ENCODE measurements at places on chromosomes 16 and 17.

DNA sequence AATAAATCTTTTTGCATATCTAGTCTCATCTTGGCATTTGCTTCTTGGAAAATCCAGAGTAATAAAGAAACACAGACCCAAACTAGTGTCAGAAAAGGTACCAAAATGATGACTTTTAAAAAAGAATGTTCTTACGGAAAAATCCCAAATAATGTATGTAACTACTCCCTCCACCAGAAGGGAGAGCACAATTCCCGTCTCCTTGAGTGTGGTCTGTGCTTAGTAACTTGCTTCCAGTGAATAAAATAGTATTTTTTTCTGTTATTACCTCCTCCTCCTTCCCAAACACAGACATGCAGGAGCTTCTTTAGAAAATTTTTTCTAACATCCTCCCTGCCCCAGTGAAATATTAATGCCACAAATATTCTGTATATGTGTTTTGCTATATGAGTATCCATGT, 358.1 kb downstream of the ZFHX3 start:
- no peak for DNase-seq

DNA sequence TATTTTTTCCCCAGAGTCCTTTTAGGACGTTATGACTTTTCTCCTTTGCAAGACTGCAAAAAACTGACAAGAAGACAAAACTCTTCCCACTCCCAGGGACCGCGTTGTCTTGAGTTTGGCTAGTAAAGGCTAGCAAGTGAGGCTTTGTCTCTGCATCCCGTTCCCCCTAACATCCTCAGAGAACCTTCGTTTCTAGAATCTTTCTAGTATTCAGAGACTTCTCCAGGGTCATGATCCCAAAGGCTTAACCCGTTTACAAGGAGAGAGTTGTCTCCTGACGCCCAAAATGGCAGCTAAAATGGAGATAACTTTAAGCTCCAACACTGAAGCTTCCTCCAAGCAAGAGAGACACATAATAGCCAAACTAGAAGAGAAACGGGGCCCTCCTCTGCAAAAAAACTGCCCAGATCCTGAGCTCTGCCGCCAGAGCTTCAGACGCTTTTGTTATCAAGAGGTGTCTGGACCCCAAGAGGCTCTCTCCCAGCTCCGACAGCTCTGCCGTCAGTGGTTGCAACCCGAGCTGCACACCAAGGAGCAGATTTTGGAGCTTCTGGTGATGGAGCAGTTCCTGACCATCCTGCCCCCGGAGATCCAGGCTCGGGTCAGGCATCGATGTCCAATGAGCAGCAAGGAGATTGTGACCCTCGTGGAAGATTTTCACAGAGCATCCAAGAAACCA, 843 bp downstream of the ZNF174 start:
- DNase-seq = no peak

- DNase-seq = no peak
Observed at GRCh38 chr16:68234188-68235107, 1.5 kb downstream of the ESRP2 start.

GRCh38 chr16:85169333-85170065, 57.2 kb upstream of the CIBAR2 start:
- DNase-seq = peak; percentile 8

GRCh38 chr17:82384051-82384729, 12.6 kb downstream of the UTS2R start:
- no peak for DNase-seq

DNA sequence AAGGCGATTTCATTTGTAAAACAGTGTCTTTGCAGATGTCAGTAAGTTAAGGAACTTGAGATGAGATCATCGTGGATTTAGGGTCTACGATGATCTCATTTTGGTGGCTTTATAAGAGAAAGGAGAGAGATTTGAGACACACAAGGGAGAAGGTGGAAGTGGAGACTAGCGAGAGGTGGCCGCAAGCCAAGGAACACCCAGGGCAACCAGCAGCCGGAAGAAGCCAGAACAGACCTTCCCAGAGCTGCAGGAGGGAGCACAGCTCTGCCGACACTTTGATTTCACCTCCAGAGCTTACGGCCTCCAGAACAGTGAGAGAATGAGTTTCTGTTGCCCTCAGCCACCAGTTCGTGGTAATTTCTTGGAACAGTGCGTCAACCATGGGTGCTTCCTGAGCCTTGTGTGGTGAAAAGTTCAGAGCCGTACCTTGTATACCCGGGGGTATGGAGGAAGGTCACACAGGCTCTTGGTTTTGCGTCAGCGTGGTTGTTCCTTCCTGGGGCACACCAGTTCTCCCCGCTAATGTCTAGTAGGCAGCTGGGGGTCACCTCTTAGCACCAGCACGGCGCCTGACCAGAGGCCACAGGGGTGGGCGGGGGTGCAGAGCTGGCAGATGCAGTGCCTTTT, 12.9 kb upstream of the SEC14L1 start:
- DNase-seq = peak; percentile 71

- no peak for DNase-seq
Observed at GRCh38 chr16:54142787-54143186, 143.8 kb downstream of the IRX3 start.

DNA sequence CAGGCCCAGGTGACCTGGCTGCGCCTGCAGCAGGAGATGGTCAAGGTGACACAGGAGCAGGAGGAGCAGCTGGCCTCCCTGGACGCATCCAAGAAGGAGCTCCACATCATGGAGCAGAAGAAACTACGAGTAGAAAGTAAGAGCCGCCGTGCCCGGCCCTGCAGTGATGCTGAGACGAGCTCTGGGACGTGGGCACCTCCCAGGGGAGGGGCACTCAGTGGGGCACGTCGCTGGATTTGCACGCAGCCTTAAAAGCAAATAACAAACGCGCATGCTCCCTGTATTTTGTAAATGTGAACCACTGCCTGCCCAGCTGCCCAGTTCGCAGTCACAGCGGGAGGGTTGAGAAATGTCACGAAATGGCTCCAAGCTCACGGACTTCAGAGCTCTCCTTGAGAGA, 15.3 kb upstream of the GAA start:
- no peak for DNase-seq

DNA sequence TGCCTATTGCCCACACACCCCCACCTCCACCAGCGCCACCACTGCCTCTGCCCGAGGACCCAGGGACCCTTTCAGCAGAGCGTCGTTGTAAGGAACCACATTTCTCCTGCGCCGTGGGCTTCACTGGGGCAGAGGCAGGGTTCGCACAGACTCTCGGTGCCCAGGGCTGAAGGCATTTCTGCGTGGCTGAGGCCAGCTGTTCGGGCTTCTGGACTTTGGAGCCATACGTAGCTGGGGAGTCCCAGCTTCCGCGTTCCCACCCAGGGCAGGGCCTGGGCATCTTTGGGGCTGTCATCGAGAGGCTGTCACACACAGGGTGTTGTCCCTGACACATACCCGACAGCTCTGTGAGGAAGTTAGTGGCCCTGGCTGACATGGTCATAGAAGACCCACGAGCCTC, 16.0 kb upstream of the SMIM5 start:
- no peak for DNase-seq

- no peak for DNase-seq
Observed at GRCh38 chr16:54466233-54466632, 179.6 kb upstream of the IRX3 start.

GRCh38 chr16:54718376-54718775, 212.3 kb upstream of the IRX5 start:
- DNase-seq = no peak

DNA sequence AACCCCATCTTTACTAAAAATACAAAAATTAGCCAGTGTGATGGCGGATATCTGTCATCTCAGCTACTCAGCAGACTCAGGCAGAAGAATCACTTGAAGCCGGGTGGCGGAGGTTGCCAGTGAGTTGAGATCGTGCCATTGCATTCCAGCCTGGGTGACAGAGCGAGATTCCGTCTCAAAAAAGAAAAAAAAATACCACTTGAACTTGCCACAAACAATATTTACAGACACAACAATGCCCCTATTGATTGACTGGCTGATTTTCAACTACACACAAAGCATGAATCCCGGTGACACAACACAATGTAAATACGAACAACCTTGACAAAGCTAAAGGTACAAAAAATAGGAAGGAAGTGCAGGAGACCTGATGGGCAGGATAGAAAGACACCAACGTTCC, 49.3 kb downstream of the NXN start:
- no peak for DNase-seq

DNA sequence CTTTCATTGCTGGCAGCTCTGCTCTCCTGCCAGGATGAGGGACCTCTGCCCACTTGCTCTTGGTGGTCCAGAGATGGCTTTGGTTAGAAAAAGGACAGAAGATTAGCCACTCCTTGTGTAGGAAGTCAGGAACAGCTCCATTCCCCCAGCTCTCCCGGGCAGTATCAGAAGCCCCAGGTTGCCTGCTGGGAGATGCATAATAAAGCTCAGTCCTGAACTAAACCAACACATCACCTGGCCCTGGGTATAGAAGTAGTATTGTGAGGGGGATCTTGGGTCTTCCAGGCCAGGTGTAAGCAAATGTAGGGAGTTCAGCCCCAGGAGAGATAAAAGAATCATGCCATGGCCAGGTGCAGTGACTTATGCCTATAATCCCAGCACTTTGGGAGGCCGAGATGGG, 52.4 kb downstream of the NEUROD2 start:
- no peak for DNase-seq

- peak; percentile 78 for DNase-seq
Observed at GRCh38 chr17:82236142-82236971, 7.5 kb downstream of the SLC16A3 start.

GRCh38 chr17:59094861-59095530, 11.7 kb downstream of the TRIM37 start:
- no peak for DNase-seq

GRCh38 chr17:21141331-21141730, 14.6 kb downstream of the DHRS7B start:
- DNase-seq = no peak

DNA sequence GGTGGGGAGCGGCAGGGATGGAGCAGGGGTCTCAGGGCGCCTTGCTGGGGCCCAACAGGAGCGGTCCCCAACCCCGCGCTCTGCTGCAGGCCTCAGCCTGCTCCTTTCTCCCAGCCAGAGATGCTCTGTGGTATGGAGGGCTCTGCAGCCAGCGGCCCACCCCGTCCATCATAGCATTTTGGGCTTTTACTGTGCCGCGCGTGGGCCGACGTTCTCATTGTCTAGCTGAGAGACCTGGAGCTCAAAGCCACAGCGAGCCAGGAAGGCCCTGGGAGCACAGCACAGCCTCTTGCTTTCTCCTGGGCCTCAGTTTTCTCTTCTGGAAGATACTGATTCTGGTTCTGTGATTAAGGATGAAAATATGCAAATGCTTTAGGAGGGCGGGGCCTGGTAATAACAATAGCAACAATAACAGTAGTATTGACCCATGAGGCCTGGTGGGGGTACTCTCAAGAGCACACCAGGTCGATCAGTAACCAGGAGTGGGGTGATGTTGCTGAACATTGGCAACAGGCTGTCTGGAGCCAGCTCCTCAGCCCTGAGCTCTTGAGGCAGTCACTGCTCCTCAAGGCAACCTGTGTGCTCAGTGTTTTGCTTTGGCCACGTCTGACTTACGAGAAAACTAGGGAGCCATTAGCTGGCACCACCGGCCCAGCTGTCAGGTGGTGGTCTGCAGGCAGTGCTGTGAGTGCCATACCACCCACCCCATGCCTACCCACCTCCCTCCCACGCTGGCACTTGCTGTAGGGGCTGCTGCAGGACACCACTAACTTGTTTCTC, 1.1 kb upstream of the RASD1 start:
- no peak for DNase-seq

DNA sequence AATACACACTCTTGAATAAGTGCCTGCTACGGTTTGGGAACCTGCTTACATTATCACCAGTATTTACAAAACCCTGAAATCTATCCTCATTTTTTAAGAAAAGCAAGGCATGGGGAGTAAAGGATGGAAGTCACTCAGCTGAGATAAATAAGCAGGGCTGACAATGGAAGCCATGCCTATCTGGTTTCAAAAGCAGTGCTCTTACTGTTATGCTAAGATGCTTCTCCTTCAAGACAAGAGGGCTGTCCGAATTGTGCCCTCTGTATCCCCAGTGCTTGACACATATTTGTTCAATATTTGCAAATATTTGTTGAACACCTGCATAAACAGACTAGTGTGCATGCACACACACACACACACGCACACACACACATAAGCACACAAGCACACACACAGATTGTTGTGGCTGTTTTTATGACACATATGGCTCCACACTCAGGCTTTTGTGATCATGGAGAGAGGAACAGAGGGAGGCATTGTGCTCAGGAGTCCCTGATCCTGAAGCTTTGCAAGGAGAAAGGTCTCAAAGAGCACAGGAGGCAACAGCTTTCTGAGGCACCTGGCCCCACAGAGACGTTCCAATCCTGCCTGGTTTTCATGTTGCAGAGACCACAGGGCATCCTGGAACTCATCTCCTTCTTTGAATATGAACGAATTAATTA, 401.6 kb upstream of the CDH11 start:
- no peak for DNase-seq

DNA sequence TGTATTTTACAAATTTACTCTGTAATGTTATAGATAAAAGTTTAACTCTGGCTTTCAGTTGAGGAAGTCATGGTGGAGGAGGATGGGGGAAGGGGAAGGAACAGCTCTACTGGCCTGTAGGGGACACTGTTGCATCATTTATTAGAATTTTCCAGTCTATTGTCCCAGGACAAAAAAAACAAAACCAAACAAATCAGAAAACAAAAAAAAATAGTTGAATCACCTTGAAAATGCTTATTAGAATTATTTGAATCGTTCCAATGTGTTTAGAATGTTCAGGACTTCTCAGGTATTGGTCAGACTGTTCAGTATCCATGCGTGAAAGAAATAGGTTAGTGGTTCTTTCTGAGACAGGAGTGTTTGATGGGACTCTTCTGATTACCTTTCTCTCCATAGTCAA, 242.0 kb downstream of the FTO start:
- no peak for DNase-seq

DNA sequence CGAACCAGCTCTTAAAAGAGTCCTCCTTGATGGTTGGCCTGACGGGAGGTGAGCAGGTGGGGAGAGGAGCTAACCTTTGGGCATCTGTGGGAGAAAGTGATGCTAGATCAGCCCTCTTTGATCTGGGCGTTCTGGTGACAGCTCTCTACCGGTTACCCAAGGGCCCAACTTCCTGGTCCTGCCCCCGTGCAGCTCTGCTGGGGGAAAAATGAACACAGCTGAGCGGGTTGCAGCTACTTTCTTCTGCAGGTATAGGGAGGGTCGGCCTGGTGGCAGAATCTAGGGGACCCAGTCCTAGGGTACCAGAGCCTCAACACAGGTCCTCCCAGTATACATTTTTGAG, 2.9 kb downstream of the SHISA9 start:
- no peak for DNase-seq

- DNase-seq = no peak
Observed at GRCh38 chr16:70522216-70523075, 908 bp downstream of the COG4 start.

Measured in activated CD4-positive, alpha-beta T cell treated with anti-CD3 and anti-CD28 coated beads, Interleukin-2, amount 50 U/mL, for 48 hours (primary cell).